Astrocyte (in vitro differentiated cells and primary cell): ENCODE measurements at places on chromosomes 4 and X.

DNA sequence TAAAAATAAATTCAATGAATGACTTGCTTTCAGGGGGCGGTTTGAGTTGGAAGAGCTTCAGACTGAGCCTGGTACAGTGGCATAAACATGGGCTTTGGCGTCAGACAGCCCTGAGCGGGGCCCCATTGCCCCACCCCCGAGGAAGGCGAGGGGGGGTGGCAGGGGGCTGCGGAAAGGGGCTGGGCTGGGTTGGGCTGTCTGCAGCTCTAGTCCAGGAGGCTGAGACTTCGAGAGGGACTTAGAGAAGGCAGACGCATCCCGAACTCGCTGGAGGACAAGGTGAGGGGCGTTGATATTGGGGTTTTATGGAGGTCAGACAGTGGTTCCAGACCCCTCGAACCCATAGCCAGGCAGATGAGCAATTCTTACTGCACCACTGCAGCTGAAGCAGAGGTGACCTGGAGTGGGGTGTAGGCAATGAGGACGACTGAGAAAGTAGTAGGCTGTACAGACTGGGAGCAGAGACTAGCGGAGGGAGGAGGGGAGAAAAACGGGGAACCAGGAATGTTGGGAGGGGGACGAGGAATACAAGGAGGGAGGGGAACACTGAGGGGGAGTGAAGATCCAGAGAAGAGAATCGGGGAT, at the start of gene MAGED2:
Gene MAGED2 (plus strand): TSS at position 222 of the 585 bp plus-strand sequence. CDS start 1,587 bp downstream, outside the sequence.
- H3K4me1 ChIP-seq = peaks cover 18% of the 10 kb centered on the region
- H3K36me3 ChIP-seq = peaks cover 6% of the 10 kb centered on the region
- no peaks in the 10 kb centered on the region for H3K27me3 ChIP-seq
- H3K27ac ChIP-seq = peak within 1 kb of the TSS; percentile 72

GRCh38 chrX:44459501-44459900, 83.2 kb downstream of the FUNDC1 start:
- H3K27ac ChIP-seq = no peak overlapping the region
- H3K4me1 ChIP-seq = no peaks in the 10 kb centered on the region
- peak; percentile 5 for DNase-seq
- no peaks in the 10 kb centered on the region for H3K36me3 ChIP-seq

GRCh38 chr4:87005690-87006425, 71.0 kb downstream of the AFF1 start:
- DNase-seq = no peak
- H3K27ac ChIP-seq = peak overlapping the region; percentile 98
- no peaks in the 10 kb centered on the region for H3K27me3 ChIP-seq
- H3K36me3 ChIP-seq = no peaks in the 10 kb centered on the region
- H3K4me3 ChIP-seq = peak overlapping the region; percentile 96
- peaks cover 15% of the 10 kb centered on the region for H3K4me1 ChIP-seq

DNA sequence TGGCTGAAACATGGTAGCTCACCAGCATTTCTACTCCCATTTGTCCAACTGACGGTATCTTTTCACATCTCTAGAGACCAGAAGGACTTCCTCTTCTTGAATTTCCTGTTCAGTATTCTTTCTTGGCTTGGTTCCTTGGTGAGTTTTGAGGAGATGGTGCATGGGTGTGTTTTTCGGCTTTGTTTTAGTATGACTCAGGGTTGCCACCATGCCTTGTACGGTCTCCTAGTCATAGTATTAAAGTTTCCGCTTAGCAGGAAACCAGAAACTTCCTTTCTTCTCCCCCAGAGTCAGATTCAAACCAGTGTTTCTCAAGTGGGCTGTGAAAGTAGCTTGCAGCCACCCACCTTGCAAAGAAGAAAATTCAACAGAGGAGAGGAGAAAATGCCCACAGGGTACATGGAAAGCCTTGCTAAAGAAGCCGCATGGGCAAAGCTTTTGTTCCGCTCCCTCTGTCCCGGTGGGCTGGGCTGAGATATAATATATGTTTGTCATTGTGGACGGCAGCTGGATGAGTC, 5.7 kb downstream of the CD99 start:
- peak overlapping the region; percentile 39 for H3K4me3 ChIP-seq
- H3K4me1 ChIP-seq = peaks cover 49% of the 10 kb centered on the region
- peak; percentile 87 for DNase-seq
- H3K27me3 ChIP-seq = no peaks in the 10 kb centered on the region
- peak overlapping the region; percentile 65 for H3K27ac ChIP-seq
- peaks cover 4% of the 10 kb centered on the region for H3K36me3 ChIP-seq

DNA sequence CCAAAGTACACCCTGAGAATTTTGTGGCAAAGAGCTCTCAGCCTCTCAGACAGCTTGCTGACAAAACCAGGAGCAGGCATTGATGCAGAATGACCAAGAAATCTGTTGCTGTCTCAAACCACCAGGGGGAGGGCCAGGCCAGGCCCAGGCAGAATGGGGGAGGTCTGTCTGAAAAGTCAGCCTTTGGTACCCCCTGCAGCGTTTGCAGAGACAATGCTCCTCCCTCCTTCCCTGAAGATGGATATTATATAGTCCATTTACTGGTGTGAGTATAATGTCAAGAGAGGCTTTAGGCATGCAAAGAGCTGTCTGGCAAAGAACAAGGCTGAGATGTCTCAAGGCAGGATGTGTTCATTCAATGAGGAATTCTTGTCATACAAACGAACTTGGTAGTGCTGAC, 52.9 kb upstream of the TRPC5OS start:
- peak; percentile 8 for DNase-seq
- H3K27ac ChIP-seq = no peak overlapping the region
- no peak overlapping the region for H3K4me3 ChIP-seq
- H3K27me3 ChIP-seq = no peaks in the 10 kb centered on the region
